ENCODE measurements at places on chromosomes 13 and 19.

DNA sequence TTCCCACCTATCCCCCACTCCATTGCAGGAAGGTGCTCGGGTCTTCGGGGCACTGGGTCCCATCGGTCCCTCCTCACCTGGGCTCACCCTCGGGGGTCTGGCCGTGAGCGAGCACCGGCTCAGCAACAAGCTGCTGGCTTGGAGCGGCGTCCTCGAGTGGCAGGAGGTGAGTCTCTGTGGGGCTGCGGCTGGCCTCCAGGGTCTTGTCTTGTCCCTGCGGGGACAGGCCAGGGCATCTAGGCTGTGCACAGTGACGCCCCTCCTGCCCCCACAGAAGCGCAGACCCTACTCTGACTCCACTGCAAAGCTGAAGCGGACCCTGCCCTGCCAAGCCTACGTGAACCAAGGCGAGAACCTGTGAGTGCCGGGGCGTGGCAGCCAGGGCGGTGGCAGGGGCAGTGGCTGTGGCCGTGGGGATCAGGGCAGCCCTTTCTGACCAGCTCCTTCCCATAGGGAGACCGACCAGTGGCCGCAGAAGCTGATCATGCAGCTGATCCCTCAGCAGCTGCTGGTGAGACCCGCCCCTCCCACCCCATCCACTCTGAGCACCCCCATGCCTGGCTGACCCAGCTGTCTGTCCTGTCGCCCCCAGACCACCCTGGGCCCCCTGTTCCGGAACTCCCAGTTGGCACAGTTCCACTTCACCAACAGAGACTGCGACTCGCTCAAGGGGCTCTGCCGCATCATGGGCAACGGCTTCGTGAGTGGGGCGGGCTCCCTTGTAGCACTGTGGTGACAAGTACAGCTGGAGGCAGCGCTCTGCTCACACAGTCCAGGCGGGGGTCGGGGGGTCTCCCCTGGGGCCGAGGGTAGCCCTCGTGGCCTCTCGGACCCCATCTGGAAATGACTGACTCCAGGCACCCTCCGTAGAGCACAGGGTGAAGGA is 3.7 kb downstream of the PTOV1 start:
- no peak for DNase-seq

DNA sequence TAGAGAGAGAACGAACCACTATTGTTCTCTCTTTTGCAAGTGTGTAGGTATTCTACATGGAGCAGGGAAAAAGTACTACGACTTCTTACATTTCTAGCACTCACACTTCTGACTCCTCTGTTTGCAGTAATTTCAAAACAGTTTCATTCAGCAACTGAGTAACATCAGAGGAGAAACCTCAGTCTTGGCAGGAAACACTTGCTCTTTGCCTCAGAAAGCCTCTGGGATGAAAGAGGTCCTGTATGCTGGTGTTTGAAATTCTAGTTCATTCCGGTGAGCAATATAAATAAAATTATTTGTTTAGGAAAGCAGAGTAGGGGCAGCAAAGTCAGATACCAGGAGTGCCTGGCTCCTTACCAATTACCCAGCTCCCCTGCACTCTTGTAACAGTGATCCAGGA is 595.5 kb downstream of the TBC1D4 start:
- DNase-seq: no peak

GRCh38 chr13:29991343-29991742 is 140.9 kb upstream of the UBL3 start:
- DNase-seq: no peak

DNA sequence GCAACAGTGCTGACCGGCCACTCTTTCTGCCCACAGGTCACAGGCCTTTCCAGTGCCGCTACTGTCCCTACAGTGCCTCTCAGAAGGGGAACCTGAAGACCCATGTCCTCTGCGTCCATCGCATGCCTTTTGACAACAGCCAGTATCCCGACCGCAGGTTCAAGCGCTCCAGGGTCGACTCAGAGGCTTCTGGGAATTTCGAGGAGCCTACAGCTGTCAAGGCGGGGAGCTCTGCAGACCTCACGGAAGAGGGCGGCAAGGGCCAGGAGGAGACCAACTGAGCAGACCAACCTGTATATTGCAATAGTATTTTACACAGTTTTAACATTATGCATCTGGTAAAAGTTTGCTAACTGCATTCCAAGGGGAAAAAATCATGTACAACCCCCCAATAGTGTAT is 338.5 kb downstream of the ZNF536 start:
- no peak for DNase-seq

GRCh38 chr13:73096638-73097037 is 37.8 kb downstream of the KLF5 start:
- no peak for DNase-seq

GRCh38 chr19:34676697-34677385 is at the start of gene SCGB2B2:
Gene SCGB2B2, minus strand, starts transcription at chr19:34677159. Its CDS starts 82,596 bp downstream, at chr19:34594563.
- peak; percentile 67 for DNase-seq

DNA sequence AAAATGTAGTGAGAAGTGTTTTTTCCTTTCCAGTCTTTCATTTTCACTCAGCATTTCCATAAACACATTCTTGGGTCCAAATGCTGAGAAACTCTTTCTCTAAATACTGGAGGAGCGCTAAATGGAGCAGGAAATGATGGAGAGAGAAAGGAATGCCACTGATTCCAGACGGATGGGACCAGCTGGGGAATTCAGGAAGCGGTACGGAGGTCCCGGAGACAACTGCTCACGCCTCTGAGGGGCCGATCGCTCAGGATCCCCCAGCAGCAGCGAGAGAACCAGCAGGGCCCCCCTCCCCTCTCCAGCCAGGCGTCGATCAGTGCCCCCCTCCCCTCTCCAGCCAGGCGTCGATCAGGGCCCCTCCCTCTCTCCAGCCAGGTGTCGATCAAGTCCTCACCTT is 13.2 kb downstream of the RASA3 start:
- DNase-seq: no peak

- DNase-seq: no peak
These were observed 10.8 kb downstream of the NDUFA11 start for GRCh38 chr19:5892772-5893275.

- DNase-seq: no peak
These were observed 108.2 kb downstream of the EDNRB start for GRCh38 chr13:77810430-77810829.

- peak; percentile 24 for DNase-seq
These were observed 51.2 kb downstream of the NLRP12 start for GRCh38 chr19:53772943-53773342.

GRCh38 chr13:60572003-60572798 is 175.2 kb downstream of the TDRD3 start:
- no peak for DNase-seq

DNA sequence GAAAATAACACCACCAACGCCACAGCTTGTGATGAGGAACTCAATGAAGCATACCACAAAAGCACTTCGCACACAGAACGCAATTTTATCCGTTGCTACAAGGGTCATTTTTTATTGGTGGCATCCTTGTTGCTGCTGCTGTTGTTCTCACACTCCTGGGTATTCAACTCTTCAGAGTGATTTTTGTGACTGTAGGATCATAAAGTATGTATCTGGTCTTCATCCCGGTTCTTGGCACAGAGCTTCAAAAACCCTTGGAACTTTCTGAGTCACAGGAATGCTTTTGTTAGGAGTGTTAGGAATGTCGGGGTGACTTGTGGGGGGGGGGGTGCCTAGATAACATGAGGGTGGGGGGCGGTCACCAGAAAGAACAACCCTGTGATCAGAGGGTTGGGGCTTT is 108.4 kb downstream of the ZNF557 start:
- no peak for DNase-seq

- no peak for DNase-seq
These were observed 78.6 kb downstream of the CDADC1 start for GRCh38 chr13:49326222-49326917.

DNA sequence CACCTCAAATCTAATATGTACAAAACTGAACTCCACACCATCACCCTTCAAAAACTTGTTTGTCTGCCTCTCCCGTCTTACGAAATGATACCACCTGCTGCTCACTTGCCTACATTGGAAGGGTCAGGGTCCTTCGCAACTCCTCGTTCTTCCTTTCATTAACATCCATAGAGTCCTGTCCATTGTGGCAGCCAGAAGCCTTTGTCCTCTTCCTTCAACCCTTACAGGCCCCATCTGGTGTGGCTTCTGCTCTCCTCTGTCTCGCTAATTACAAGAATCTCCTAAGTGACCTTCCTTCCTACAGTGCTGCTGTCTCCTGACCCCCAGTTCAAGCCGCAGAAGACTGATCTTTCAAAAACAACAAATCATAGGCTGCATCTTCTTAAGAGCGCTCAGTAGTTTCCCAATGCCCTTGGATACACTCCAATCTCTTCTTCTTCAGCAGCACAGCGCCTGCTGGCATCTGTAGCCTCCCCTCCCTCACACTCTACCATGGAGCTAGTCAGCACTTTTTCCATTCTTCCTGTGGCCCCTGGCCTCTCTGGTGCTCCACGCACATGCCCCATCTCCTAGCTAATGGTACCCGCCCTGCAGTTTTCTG is 382.7 kb downstream of the LIG4 start:
- no peak for DNase-seq

GRCh38 chr19:45771311-45771933 is 2.4 kb upstream of the SIX5 start:
- DNase-seq: no peak

GRCh38 chr13:30388406-30389283 is 33.6 kb upstream of the UBE2L5 start:
- DNase-seq: no peak

DNA sequence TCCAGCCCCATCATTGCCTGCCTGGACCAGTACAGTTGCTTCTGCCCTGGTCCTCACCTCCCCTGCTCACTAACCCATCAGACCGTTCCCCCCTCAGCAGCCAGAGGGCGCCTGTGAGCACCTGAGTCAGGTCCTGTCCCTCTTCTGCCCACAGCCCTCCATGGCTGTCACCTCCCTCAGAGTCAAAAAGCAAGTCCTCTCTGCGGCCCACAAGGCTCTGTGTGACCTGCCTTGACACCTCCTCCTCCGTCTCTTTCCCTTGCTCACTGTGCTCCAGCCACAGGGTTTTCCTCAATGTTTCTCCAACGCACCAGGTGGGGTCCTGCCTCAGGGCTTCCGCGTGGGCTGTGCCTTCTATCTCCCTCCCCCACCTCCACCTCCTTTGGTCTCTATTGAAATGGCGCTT is 29.4 kb upstream of the PTPRS start:
- peak; percentile 13 for DNase-seq

GRCh38 chr13:21015284-21015683 is 46.1 kb downstream of the LATS2 start:
- no peak for DNase-seq

DNA sequence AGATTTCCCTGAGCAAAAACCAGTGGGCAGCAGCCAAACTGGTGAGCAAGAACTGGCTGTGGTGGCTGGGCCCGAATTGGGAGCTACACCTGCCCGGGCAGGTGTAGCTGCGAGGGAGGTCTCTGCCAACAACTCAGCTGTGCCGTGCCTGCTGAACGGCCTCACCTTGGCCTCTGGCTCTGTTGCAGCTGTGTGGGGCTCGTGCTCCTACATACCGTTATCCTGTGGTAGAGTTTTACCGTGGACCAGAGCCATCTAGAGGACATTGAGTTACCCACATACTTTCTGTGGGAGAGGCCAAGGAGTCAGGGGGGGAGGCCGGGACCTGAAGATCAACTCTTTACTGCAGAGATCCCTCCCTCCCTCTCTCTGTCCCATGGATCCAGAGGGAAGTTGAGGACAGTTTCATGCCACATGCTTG is 113.2 kb downstream of the TM9SF2 start:
- DNase-seq: no peak

- DNase-seq: no peak
These were observed 27.4 kb downstream of the ZC3H13 start for GRCh38 chr13:46025157-46025556.

- no peak for DNase-seq
These were observed 87.4 kb downstream of the ELF1 start for GRCh38 chr13:40931719-40932118.

GRCh38 chr13:42524487-42525034 is 49.4 kb upstream of the TNFSF11 start:
- DNase-seq: no peak

- no peak for DNase-seq
These were observed 216.9 kb downstream of the RGCC start for GRCh38 chr13:41674246-41674645.

GRCh38 chr19:49136771-49137171 is 17.4 kb downstream of the PPFIA3 start:
- DNase-seq: no peak

GRCh38 chr19:16078759-16079707 is 2.7 kb downstream of the TPM4 start:
- peak; percentile 41 for DNase-seq

GRCh38 chr13:74747186-74747955 is 613.2 kb upstream of the KLF12 start:
- no peak for DNase-seq
